CD4-positive, alpha-beta T cell treated with Interleukin-1 beta for 1 hour (primary cell): ENCODE measurements at places on chromosomes 2 and 18.
A peak's percentile ranks its signal among the peaks of the same experiment; 100 is the strongest.

DNA sequence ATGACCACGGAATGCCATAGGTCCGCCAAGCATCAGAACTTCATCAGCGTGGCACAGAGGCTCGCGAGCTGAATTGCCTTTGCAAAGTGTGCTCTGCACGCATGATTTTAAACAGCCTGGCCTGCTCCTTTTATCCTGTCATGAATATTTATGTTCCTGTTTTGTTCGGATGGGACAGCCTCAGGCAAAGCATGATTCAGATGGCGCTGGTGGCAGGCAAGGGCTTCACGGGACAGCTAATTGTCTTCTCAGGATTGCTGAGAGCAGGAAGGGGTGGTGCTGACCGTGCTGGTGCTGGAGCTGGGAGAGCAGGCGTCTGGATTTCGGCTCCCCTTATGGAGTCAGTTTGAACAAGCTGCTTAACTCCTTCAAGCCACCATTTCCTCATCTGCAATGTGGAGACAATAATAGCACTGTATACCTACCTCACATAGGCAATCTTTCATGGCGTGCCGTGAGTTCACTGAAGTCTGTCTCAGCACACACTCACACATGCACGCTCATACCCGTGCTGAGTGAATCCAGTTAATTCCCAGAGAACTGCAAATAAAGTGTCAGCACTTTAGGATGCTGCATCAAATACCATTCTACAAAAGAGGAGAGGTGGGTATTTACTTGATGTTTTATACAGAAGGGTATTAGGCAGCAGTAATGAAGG, 79.7 kb upstream of the APCDD1 start:
- no peak for DNase-seq

DNA sequence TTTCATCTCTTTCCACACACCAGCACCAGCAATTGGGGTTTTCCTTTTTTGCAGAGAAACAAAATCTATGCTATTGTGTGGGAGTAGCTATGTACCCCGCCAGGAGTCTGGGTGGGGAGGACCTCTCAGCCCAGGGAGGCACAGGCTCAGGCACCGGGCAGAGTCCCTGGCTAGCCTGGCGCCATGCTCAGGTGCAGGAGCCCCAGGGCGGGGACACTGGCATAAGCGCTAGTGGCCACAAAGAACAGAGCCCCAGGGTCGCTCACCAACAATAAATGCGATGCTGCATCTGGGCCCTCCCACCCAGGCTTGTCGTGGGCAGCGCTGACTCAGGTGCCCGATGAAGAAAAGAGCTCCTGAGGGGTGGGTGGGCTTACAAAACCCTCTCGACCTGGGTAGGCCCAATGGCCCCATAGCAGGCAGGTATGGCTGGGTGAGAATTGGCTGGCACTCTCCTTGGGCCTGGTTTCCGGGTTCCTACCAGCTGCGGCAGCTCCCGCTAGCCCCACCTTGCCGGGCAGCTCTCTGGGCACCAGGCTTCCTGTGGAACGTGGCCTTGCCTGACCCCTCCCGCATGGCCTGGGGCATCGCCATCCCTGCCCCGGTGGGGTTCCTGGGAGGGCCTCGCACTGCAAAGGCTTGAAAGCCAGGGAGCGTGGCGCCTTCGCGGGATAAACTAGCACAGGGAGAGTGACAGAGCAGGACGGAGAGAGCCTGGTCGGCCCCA, 31.8 kb upstream of the COL6A3 start:
- no peak for DNase-seq

DNA sequence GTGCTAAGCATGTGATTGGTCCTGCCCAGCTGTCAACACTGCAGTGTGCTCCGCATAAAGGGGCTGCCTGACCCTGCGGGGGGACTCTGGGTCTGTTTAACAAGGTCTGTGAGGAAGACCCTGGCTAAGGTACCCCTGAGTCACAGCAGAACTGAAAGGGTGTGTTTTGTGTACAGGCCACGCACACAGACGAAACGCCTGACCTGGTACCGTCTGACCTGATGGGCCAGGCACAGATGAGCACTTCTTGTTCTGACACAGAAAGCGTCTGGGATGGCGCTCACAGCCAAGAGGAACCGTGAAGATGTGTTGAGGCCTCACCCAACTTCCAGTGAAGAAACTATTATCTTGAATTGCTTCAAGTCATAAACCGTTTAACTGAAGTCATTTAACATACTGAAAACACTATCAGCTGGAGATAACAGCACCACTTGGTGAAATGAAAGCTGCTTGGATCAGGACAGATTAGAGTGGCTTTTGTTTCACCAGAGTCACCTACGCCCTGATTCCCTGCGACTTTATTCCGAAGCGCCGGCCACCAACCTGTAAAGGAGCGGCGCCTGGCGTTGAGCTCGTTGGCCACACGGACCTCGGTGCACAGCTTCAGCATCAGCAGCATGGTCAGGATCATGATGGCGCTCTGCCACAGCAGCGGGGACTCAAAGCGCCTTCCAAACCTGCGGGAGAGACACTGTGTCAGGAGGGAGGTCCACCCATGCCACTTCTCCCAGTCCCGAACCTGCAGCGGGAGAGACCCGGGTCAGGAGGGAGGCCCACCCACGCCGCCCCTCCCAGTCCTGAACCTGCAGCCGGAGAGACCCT, 8.5 kb downstream of the SLC66A2 start:
- DNase-seq = no peak

- DNase-seq = no peak
These were observed 62.3 kb upstream of the C2orf15 start for GRCh38 chr2:99079226-99079625.

DNA sequence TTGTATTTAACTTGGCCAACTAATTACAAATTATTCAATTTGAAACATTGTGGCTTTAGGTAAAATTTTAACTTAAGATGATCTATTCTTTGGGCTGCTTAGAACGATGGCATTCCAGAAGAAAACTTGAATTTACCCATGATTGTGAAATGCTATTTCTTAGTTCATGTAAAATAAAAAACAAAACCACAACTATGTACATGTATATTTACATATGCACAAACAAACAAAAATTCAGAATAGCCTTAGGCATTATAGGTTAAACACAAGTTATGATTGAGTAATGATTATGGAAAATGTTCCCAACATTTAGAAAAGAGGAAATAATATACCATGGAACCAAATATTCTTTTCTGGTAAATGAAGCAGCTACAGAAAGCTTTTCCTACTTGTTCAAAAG, 3.5 kb upstream of the SMCHD1 start:
- DNase-seq = no peak

DNA sequence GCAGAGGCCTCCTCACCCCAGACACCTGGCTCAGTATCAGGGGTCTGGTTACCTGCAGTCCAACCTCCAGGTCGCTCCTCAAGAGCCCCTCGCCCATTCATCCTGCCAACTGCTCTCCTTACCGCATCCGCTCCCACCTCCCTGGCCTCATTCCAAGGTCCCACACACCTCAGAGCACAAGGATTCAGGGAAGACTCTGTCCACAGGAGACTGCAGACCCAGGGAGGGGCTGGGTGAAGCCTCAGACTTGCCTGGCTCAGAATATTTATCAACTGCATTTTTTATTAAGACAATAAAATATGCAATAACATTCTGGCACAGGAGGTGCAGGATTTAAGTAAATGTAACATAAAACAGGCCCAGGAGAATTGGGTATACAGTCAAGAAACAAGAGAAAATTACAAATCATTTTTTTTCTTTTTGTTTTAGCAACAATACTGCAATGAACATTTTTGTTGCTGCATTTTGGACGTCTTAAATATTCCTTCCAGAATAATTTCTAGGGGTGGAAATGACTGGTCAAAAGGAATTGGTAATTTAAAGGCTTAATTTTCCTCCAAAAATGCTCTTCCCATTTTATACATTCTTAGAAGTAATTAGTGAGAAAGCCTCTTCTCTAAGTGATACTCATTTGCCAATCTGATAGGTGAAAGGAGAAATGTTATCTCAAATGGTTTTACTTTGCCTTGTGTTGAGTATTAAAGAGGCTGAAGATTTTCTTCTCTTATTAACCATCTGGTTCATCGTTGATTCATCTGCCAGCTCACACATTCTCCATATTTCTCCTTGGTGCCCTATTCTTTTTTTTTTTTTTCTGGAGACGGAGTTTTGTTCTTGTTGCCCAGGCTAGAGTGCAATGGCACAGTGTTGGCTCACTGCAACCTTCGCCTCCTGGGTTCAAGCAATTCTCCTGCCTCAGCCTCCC, 42.5 kb downstream of the TEX44 start:
- DNase-seq = no peak

DNA sequence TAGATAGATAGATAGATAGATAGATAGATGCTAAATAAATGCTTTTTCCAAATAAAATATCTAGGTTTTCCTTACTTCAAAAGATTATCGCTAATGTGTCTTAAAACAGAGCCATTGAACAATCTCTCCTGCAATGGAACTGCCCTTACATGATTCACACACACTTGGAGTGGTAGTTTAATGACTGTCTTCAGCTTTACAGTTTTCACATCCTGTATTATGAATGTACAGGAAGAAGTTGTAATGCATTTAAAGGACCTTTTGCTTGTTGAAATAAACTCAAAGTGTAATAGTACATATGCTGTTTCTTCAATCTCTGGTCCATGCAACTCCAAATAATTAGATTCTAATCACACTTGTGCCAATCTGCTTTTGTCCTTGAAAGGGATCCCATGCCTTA, 797.6 kb upstream of the CDH2 start:
- DNase-seq = no peak

DNA sequence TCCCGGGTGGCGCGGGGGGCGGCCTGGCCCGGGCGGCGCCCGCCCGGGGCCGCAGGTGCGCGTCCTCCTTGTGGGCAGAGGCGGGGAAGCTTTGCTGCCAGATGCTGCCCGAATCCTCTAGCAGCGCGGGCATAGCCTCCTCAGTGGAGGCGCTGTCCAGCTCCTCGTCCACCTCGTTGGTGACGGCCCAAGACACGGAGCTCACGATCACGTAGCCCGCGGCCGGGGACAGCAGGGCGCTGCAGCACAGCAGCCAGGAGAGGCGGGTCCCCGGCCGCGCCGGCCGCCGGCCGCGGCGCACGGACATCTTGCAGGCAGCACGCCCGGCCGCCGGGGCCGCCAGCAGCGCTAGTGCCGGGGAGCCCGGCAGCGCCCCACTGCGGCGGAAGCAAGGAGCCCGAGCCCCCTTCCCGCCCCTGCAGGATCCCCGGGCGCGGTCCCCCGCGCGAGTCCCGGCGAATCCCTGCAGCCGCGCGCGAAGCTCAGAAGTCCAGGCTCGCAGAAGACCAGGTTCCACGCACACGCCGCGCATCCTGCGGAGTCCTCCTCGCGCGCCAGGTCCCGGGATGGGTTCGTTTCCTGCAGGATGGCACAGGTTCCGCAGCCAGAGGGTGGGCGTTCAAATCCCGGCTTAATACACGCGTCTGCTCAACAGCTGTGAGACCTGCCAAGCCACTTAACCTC, at the start of gene CREG2:
CREG2 (minus strand) TSS at position 353 of the 684 bp plus-strand sequence; CDS start at position 307, 46 bp downstream.
- DNase-seq = peak; percentile 63

DNA sequence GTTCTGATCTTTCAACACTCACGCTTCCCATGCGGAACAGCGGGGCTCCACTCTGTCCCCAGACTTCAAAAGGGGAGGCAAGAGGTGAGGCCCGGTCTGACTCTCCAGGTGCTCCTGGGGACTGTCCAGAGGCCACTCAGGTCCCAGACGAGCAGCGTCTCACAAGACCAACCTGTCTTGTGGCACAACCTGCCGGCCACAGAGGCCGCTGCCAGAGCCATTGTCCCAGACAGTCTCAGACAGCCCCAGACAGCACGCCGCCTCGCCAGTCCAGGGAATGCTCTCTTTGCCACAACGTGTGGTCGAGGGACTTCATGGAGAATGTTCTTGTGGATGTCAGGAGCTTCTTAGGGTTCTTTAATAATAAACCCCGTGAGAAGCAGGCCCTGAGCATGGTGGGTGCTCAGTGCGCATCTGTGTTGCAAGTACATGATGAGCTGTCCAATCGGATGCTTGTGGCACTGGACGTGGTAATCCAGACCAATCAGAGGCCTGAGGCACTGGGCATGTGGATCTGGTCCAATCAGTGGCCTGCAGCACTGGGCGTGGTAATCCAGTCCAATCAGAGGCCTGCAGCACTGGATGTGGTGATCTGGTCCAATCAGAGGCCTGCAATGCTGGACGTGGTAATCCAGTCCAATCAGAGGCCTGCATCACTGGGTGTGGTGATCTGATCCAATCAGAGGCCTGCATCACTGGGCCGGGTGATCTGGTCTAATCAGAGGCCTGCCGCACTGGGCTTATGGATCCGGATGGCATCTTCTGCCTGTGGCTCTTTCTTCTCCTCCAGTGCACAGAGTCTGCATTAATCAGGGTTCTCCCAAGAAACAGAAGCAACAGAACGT, 76.4 kb downstream of the TMEM18 start:
- DNase-seq = no peak

DNA sequence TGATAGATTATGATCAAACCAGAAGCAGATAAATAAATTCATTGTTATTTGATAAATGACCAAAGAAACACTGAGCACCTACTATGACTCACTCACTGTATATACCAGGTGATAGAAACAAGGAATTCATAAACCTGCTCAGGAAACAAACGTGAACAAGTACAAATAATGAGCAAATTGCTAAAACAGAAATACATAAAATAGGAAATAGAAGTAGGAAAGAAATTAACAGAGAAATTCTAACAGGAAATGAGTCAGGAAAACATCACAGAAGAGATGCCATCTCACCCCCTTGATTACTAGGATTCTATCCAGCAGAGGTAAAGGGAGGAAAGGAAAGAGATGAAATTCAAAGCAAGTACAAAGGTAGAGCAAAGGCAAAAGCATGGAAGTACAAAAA, 31.3 kb downstream of the EXOC6B start:
- no peak for DNase-seq

DNA sequence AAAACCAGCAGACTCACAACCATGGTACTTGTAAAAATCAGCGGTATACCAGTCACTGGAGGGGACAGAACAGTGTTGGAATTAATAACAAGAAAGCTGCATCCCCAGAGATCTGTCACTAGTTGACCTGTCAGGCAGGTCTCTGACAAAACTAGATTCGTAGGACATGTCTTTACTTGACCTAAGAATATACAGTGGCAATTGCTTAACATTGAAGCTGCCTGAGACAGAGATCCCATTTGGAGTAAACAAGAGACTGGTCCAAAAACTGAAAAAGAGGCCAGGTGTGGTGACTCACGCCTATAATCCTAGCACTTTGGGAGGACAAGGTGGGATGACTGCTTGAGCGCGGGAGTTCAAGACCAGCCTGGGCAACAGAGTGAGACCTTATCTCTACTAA, 7.2 kb upstream of the SS18 start:
- DNase-seq = no peak
